ENCODE measurements at places on chromosomes 3 and 15.

DNA sequence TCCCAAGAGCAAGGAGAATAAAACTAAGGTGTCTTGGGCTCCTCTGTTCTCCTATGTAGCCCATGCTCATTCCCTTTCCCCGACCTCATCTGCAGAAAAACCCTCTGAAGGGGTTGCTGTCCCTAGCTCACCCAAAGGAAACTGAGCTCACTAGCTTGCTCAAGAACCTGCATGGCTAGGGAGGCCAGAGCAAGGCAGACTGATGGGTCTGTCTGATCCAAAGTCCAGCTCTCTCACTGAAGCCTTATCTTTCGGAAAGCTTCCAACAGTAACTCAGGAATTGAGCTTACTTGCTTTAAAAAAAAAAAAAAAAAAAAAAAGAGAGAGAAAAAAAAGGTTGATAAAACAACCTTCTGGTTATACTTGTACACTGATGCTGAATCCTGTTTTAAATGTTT lies 141.4 kb upstream of the TOPAZ1 start:
- DNase-seq: no peak

DNA sequence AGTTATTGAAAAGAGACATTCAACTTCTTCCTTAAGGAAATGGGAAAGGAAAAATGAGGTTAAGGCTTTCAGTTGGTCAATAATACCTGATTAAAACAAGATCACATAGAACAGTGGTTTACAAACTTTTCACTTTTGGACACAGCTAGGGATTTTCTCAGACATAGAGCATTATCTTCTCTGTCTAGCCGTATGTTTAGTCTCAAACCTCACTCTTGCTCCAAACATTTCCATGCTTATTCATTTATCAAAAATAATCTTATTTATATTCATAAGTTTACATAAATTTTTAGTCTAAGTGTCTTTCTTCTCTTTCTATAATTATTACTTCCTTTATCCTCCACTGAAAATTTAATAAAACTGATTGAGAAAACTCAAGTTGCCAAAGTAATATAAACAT lies 114.2 kb upstream of the AZI2 start:
- no peak for DNase-seq

DNA sequence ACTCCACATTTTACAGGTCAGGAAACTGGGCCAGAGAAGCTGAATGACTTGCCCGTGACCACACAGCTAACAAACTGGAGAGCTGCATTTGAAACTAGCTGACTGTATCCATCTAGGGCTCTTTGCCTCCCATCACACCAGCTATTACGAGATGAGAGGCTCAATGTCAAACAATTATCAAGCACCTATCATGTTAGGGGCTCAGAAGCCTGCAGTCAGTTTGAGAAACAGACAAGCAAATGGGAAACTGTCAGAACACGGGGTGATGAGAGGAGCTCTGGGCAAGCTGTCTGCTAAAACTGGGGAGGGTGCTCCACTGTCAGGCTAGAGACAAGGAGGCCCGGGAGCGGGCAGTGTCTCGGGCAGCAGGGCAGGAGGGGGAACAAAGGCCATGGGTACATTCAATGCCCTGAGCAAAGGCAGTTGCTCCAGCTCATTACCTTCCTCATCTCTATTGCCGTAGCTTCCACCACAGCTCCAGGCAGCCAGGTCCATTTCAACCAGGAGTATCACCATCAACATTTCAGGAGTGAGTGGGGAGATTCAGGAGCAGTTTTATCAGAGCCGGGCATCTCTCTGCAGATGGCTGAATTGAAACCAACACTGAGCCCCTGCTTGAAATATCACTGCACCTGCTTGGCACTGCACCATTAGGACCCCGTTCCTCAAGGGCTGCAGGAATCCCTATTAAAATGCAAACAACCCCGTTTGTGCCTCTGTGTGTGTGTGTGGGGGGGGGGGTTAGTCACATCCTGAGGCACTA lies 122.6 kb downstream of the RAB11A start:
- DNase-seq: no peak

GRCh38 chr15:32743411-32744140 lies 25.8 kb downstream of the GREM1 start:
- no peak for DNase-seq

DNA sequence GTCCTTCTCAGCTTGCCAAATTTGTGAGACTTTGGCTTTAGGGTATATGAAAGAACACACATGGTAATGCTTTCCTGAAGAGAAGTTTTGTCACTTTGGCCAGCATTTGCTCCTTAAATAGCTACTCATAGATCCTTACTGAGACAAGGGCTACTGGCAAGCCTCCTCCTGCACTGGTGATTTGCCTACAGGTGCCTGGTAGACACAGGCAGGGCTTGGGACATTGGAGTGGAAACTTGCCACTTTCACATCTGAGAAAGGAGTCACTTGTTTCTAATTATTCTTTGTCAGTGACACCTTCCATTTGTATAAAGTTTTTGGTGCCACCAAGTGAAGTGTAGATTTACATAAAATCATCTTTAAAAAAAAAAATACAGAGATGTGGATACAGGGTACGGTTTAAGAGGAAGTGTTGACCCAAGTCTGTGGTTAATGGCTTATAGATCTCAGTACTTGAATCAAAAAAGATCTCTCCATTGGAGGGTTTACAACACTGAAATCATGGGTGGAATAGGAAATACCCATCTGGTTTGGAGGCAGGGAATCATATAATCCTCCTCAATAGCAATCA lies 132.8 kb upstream of the GADL1 start:
- DNase-seq: no peak

- DNase-seq: no peak
These were observed 185.1 kb upstream of the AGTR1 start for GRCh38 chr3:148512648-148513047.

- no peak for DNase-seq
These were observed 364.1 kb upstream of the CNTN4 start for GRCh38 chr3:1734494-1735122.

- no peak for DNase-seq
These were observed 66.7 kb downstream of the GLB1 start for GRCh38 chr3:33030246-33030645.

- DNase-seq: no peak
These were observed 59.6 kb upstream of the P3H2 start for GRCh38 chr3:190180268-190180667.

GRCh38 chr3:194465246-194465645 lies 21.6 kb downstream of the ATP13A3 start:
- DNase-seq: no peak

DNA sequence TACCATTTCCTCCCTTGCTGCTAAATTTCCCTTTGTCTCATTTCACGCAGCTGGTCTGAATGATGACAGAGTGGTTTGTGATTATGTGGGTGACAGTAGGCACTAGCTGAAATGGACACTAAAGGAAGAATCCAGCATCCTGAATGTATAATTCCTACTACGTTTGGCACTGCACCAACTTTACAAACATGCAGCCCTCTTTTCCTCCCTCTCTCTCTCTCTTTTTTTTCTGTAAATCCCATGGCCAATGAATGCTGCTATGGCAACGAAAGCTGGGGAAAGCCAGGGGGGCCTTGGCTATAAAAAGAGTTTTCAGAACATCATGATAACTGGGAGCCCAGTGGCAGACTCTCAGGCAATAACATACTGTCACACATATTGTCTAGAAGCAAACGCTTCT lies 367.2 kb upstream of the AGTR1 start:
- no peak for DNase-seq

- DNase-seq: peak; percentile 69
These were observed 46.2 kb downstream of the PTH1R start for GRCh38 chr3:46923559-46924350.

- DNase-seq: no peak
These were observed 51.3 kb downstream of the TPRG1 start for GRCh38 chr3:189222927-189223636.

GRCh38 chr15:50905055-50905454 lies 3.4 kb upstream of the AP4E1 start:
- DNase-seq: no peak

- DNase-seq: no peak
These were observed 7.4 kb downstream of the PSMD2 start for GRCh38 chr3:184306341-184306972.

GRCh38 chr3:52237006-52237656 lies 1.8 kb downstream of the TWF2 start:
- no peak for DNase-seq

DNA sequence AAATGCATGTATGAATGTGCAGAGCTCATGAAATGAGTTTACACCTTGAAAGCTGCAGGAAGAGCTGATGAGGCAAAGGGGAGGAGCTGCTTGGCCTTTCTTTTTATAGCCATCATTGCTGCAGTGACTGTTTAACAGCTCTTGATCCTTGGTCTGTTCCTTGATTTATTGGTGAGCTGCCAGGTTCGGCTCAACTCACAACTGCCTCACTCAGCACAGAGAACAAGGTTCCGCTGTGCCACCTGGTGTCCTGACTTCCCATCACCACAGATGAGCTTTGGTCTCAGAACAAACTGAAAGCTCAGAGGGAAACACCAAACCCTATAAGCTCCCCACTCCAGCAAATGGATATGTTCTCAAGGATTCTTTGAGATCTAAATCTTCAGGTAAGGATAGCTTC lies 626.1 kb downstream of the MAGI1 start:
- no peak for DNase-seq

DNA sequence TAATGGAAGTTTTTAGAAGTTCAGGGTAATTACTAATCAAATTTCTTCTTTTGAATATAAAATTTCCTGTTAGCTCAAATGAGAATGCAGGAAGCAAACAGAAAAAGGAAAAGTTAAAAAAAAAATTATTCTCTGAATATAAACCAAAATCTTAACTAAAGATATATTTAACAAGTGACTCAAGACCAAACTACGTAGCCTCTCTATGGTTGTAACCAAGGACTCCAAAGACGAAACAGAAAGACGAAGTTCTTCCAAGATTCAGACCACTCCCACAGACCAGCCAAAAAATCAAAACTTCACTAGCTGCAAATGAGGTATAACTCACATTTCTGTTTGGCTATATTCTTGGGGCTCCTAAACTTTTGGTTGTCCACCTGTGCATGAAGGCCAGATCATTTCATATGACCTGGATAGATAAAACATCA lies 846.5 kb upstream of the ALCAM start:
- no peak for DNase-seq

DNA sequence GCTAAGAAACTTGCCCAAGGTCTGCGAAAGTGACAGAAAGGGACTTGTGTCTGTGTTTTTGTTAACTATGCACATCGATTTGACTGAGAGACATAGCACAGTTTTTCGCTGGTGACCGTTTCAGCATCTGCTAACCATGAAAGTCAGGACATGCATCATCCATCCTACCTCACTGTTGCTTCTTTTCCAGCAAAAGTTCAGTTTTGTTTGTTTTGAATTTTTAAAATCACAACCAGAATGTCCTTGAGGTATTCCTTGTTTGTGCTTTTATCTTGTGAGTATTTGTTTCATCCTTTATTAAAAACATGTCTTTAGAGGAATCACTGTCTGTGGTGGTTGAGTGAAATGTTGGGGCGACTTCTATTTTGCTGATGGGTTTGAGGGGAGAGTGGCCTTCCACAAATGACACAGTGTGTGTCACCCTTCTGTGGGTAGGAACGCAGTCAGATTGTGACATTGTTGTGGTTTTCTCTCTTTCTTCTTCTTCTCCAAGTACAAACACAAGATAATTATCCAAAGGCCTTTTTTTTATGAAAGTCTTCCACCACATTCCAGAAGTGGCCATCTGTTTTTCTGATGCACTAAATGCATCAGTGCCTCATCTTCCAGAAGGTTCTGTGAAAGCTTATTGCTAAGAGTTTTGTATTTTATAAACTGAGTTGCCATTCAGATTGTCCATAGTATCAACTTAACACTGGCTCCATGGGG lies 214.4 kb upstream of the NR2E3 start:
- no peak for DNase-seq

GRCh38 chr3:48475188-48475587 lies 28.7 kb downstream of the ATRIP start:
- no peak for DNase-seq

DNA sequence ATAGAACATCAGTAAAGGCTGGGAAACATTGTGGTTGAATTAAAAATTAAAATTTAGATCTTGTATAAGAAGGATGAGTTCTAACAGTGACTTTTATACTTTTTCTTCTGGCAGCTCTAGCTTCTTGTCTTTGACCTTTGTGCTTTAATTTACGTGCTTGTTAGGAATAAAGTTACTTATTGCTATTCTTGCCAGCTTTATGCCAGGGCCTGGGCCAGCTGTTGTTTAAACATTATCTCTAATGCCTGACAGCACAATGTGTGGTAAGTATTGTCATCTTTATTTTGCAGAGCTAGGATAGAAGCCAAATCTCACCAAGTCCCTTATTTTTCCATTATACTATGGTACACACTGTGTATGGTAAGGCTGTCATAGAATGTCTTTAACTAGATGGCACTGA lies 766.7 kb upstream of the GOLIM4 start:
- no peak for DNase-seq

GRCh38 chr3:66922058-66922457 lies 76.0 kb upstream of the KBTBD8 start:
- no peak for DNase-seq

GRCh38 chr3:197798863-197799262 lies 7.8 kb downstream of the LRCH3 start:
- no peak for DNase-seq

GRCh38 chr3:13193320-13194284 lies 120.4 kb upstream of the IQSEC1 start:
- DNase-seq: no peak

GRCh38 chr3:169668957-169669741 lies 5.6 kb upstream of the MECOM start:
- DNase-seq: peak; percentile 56

GRCh38 chr3:51538115-51538458 lies 432 bp upstream of the RAD54L2 start:
- no peak for DNase-seq

DNA sequence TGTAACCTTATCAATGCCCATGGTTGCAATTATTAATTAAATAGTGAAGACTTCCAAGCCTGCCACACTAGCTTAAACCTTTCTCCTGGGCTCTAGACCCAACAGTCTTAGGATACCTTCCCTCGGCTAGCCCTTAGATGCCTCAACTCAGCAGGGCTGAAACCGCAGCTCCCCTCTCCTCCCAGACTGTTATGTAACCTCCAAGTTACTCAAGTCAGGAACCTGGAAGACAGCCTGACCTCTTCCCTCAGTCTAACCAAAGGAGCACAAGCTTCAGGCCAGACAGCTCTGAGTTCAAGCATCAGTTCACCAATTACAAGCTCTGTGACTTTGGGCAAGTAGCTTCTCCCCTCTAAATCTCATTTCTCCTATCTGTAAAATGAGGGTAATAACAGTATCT lies 70.5 kb upstream of the HACD2 start:
- DNase-seq: no peak

DNA sequence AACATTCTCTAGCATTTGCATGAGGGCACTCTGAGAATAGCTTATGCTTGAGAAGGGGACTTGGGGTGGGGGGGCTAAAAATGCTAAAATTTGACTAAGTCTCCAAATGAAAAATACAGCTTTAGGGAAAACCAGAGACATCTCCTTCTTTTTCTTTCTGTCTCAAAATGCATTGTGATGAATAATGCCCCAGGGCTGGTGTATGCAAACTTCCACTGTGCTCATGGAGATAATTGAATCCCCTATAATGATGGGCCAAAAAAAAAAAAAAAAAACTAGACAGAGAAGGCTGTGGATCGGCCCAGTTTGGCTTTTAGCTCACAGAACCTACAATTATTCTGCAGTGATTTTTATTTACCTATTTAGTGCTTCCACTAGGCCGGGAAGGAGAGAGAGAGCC lies 147.9 kb upstream of the RORA start:
- no peak for DNase-seq
